Activated T-helper 1 cell treated with anti-CD3 and anti-CD28 coated beads, Interleukin-2, amount 50 U/mL, for 16 hours (primary cell): ENCODE measurements at places on chromosomes 5 and 9.

GRCh38 chr5:159518371-159518770 is 188.1 kb upstream of the IL12B start:
- no peak for DNase-seq

GRCh38 chr9:33778700-33779351 is 16.5 kb upstream of the PRSS3 start:
- no peak for DNase-seq

GRCh38 chr9:96484521-96484931 is 34.6 kb downstream of the HABP4 start:
- no peak for DNase-seq

GRCh38 chr9:132584601-132585560 is 2.5 kb downstream of the BARHL1 start:
- no peak for DNase-seq

DNA sequence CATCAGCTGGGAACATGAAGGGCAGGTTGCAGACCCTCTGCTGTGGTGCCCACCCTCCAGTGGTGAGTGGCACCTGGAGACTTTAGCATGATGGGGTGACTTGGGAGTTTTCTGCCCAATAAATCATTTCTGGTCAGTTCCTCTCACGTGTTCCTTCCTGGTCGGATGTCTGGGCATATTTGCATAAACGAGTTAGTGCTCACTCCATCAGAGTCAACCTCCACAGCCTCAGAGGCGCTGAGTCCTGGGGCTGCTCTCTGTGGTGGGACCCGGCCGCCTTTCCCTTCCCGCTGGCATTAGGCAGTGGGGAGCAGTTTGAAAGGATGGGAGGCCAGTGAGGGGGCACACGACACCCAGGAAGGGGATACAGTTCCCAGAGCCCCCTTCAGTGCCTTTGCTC is 114.0 kb upstream of the FCN2 start:
- DNase-seq, result no peak

GRCh38 chr9:114363424-114363823 is 24.4 kb downstream of the AKNA start:
- DNase-seq, result no peak

DNA sequence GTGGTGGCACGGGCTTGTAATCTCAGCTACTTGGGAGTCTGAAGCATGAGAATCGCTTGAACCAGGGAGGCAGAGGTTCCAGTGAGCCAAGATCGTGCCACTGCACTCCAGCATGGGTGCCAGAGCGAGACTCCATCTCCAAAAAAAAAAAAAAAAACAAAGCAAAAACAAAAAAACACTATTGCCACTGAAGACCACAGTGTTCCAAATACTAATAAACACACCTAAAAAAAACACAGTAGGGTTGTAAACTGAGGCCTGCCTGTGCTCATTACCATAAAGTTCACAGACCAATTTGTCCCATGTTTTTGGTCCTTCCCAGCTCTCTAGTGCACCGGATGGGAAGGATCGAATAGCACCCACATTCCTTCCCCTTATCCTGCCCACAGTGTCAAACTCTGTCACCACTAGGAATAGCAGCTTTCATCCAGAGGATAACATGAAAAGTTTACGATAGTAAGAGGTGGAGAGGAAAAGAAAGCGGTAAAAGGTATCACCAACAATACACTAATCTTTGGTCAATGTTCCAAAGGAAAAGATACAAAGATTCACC is 49.2 kb downstream of the MYO10 start:
- DNase-seq, result no peak

DNA sequence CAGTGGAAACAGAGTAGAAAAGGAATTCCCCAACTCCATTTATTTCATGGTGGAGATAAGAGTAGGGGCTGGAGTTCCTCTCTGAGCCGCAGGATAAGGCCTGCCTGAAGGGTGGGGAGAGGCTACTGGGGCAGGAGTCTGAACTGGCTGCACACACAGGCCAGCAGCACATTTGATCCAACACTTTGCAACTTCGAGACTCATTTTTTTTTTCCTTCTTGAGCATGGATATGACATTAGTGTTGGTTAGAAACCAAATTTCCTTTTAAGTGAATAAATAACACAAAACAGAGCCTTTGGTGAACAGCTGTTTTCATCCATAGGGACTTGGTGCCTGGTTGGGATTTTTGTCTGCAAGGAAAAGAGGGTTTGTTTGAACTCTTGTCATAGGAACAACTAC is 76.6 kb downstream of the RALGPS1 start:
- no peak for DNase-seq

DNA sequence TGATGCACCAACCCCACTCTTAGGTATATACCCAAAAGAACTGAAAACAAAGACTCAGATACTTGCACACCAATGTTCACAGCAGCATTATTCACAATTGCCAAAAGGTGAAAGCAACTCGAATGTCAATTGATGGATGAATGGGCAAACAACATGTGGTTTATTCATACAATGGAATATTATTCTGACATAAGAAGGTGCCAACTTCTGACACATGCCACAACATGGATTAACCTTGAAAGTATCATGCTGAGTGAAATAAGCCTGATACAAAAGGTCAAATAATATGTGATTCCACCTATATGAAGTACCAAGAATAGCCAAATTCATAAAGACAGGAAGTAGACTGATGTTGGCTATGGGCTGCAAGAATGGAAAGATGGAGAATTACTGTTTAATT is 35.0 kb downstream of the CTNND2 start:
- DNase-seq, result no peak

DNA sequence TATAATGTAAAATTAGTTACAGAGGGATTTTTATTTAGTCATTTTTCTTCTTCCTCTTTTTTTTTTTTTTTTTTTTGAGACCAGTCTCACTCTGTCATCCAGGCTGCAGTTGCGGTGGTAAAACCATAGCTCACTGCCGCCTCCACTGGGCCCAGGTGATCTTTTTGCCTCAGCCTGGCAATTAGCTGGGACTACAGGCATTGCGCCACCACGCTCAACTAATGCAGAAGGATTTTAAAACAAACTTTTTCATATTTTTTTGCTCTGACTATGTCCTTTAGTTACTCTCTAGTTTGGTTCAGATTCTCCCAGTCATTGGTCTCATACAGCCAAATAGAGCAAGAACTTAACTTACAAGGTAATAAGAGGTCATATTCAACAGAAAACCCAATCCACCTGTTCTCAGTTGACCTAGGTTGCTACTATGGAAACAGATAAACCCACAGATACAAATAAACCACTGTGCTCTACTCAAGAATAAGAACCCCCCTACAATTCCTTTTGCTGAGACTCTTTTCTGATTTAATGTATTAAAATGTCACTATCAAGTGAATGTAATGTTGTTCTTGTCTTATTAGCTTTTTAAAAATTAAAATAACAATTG is 50.1 kb upstream of the TTC39B start:
- DNase-seq, result no peak

DNA sequence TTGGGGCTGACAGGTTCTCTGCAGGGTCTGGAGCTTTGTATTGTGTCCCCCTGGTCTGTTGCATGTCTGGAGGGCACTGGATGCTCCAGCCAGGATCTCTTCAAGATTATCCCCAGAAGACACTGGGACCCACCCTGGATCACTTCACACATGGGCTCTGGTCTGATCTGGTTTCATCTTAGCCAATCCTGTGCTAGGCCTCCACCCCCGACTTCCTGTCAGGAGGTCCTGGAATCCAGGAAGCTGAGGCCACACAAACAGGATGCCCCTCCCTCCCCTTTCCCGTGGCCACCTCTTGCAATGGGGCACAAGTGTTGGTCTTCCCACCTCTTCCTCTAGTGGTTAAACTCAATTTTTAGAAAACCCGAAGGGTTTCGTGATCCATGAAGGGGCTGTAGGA is 242.6 kb upstream of the MVB12B start:
- DNase-seq, result no peak

GRCh38 chr5:97162045-97162444 is 19.6 kb upstream of the LIX1 start:
- no peak for DNase-seq

DNA sequence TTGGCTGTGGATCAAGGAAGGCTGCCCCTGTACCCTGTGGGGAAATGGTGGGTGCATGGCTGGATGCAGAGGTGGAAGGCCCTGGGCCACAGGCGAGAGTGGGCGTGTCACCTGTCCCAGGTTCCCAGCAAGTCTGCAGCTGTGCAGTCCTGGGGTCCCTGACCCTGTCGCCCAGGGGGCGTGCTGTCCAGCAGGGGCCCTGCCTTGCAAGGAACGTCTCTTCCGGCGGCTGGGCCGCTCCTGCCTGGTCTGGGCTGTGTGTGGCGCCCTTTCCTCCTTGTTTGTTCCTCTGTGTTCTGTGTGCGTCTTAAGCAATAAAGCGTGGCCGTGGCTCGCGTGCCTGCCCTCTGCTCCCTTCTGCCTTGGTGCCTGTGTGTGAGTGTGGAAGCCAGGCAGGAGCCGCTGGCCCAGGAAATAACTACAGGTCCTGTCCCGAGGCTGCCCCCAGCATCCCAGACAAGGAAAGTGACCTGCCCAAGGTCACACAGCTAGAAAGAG is 8.4 kb downstream of the SLC2A6 start:
- no peak for DNase-seq

- no peak for DNase-seq
Observed at GRCh38 chr9:100673249-100673648, 95.4 kb downstream of the CAVIN4 start.

DNA sequence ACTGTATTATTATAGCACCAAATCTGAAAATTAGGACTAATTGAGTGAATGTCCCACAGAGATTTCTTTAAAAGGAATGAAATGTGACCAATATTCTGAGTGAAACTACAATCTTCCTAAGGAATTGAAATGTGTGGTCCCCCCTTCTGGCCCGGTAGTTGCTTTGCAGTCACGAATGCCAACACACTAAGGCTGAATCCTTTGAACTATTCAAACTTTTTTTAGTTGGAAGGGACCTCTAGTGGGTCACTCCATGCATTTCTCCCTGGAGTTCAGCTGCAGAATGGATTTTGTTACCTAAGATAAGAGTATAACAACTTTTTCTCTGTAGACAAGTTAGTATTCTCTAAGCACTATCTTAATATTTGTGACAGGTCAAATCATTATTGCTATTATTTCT is 2.8 kb downstream of the CDH6 start:
- DNase-seq, result no peak

GRCh38 chr5:110251366-110251765 is 475.1 kb downstream of the TMEM232 start:
- no peak for DNase-seq

DNA sequence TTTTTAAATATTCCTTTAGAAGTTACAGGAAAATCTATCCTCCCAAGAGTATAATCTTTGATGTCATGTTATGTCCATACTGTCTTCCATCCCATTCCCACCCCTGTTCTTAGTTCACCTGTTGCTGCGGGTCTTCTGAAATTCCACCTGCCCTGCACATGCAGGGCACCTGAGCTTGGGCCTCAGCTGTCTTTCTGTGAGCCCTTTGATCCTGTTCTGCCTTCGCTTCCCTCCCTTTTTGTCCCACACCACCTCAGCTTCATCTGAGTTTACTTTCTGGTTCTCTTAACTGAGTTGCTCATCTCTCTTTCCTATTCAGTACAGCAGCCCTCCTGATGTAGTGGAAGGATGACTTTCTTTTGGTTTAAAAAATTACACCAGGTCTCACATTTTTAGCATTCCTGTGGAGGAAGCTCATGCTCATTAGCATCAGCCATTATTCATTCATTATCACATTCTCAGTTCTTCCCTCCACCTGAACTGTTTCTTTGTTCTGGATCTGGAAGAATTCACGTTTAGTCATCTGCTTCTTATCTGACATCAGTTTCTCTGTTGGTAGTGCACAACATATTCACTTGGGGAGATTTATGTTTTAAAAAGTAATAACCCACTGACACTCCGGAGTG is 211.0 kb downstream of the ADCY2 start:
- no peak for DNase-seq

GRCh38 chr5:95385334-95385733 is 5.8 kb upstream of the FAM81B start:
- no peak for DNase-seq

DNA sequence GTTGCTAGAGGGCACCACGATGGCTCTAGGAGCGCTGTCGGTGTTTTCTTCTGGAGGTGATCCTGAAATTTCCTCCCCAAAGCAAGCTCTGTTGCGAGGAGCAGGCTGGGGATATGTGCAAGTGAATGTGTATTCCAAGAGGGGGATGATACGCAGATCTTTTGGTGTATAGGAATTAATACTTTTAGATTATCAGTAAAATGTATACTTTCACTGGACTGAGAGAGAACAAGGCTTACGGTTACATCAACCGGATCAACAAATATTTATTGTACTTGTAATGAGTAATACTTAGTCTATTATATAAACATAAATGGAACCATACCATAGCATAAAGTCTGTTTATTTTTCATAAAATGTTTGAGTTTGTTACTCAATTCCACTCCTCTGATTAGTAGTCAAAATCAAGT is 632 bp upstream of the PRKAA1 start:
- no peak for DNase-seq

GRCh38 chr5:133675376-133676154 is 63.2 kb upstream of the FSTL4 start:
- DNase-seq, result no peak

- DNase-seq, result no peak
Observed at GRCh38 chr5:135598691-135599395, 20.1 kb upstream of the CXCL14 start.

DNA sequence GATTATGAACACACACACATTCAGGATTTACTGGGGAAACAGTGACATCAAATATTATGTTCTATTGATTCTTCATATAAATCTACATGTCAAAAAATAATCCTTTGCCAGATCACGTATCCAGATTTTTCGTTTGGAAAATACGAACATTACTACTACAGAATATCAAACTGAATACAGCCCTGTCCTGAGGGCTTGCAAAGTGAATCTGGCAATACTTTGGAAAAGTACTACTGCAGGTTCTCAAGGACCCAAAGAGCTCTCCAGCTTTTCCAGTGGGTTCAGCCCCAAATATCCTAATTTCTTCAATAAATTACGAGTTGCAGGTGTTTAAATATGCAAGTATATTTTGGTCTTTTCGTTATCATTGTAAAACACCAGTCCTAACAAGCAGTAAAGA is 411 bp upstream of the NDUFS4 start:
- no peak for DNase-seq

GRCh38 chr5:175378444-175379028 is 65.4 kb downstream of the DRD1 start:
- no peak for DNase-seq

DNA sequence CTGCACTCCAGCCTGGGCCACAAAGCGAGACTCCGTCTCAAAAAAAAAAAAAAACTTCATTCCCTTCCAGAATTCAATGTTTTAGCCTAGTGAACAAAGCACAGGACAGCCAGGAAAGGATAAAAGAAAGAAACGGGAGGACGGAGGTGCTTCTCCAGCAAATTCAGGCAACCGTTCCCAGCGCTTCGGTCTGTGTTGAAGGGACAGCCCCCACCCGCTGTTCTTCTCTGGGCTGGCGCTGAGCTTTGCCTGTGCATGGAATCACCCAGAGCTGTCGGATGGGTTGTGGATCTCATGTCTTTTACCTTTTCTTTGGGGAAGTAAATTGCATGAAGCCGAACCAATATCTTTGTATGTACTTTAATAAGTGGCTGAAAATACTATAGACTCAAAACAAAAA is 248.4 kb upstream of the IRX2 start:
- DNase-seq, result no peak

DNA sequence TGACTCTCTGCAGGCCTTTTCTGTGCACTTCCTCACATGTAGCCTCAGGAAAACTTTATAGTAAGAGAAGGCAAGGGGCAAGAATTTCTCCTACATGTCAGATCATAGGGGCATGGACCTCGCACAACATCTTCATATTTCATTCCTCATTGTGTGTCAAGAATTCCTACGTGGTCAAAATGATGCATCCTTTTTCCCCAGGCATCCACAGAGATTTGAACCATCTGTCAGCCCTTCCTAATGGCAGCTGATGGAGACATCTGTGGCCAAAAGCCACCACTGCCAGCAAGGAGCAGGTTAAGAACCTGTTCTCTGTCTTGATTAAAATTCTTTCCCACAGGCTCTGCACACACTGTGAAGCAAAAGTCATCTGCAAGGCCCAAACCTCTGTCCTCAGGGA is 42.5 kb downstream of the MFAP3 start:
- no peak for DNase-seq
